ENCODE measurements at places on chromosomes 4 and X. TPM values are rescaled to one million over a fixed set of nuclear protein-coding genes. Genes with fewer than 3 reads are reported as not detected.

DNA sequence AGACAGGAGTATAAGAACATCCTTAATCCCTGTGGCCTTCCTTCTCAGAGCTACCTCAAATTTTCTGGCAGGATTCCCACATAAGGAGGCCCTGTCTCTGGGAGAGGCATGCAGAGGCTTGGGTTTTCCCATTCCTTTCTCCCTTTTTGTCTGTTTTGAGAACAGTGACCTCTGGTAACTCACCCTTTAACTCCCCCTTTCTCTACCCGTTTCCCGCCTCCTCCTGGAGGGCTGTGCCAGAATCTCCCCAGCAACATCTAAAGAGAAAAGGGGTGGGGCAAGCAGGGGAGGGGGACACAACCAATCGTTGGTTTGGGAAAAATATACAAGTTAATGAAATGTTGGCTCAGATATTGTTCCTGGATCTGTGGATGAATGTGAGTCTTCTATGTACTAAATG lies 303.7 kb upstream of the IRS4 start:
- no peak for DNase-seq

DNA sequence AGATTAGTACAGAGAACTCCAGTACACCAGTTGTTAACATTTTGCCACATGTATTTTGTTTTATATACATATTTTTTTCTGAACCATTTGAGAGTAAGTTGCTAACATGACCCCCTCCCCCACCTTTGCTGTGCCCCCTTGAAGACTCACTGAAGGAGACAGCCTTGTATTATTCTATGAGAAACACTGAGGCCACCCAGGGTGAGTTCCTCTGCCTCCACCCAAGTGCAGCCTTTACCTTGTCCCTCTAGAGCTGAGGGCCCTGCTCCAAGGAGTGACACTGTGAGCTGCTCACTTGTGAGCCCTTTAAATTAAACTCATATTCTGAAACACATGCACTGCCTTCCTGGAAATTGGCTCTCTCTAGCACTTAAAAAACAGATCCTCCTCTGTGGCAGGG lies 21.1 kb downstream of the KIT start:
- no peak for DNase-seq

GRCh38 chr4:173246719-173247118 lies 78.1 kb downstream of the GALNT7 start:
- DNase-seq = no peak

DNA sequence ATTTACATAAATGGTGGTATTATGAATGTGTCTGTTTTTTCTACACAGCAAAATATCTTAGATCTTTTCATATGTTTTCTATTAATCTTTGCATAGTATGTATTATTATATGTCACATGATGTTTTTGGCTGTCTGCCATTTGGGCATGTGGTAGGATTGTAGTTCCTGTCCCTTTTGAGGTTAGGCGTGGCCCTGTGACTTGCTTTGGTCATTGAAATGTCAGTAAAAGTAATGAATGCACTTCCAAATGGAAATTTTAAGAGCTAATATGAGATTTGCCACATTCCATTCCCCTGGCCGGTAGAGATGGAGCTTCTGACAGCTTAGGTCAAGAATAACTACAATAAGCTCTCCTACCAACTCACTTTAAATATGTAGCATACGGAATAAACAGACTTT lies 45.1 kb downstream of the JADE3 start:
- DNase-seq = no peak

DNA sequence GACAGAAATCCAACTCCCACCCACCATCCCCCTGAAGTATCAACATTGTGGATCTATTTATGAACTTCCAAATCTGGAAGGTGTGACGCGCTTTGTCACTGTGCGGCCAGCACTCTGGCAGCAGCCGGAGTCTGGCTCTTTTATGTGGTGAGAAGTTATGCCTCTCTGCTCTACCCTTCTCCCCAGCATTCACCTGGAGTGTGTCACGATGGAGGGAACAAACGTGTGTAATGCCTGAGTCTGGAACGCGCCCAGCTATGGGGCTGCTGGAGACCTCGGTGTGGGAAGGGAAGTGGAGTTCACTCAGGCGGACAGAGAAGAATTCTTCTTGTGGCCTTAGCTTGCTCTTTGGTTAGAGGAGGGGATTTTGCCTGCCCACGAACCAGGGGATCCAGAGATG lies 222.1 kb upstream of the RPL34 start:
- DNase-seq = no peak

GRCh38 chrX:110204986-110205385 lies 112.9 kb downstream of the AMMECR1 start:
- DNase-seq = no peak

DNA sequence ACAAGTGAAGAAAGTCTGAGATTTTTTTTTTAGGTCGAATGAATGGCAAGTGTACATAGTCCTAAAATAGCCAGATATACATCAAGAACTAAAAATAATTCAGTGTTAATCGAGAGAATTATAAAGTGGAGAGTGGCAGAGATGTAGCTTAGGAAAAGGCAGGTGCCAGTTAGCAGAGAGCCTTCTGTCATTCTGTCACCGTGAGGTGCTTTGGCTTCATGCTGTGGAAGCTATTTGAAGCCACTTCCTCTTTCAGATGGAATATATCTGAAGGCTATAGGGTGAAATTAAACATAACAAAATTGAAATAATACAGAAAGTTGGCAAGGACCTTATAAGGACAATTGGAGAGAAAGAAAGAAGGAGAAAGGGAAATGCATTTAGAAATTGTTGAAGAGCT lies 756.3 kb downstream of the CCSER1 start:
- no peak for DNase-seq

DNA sequence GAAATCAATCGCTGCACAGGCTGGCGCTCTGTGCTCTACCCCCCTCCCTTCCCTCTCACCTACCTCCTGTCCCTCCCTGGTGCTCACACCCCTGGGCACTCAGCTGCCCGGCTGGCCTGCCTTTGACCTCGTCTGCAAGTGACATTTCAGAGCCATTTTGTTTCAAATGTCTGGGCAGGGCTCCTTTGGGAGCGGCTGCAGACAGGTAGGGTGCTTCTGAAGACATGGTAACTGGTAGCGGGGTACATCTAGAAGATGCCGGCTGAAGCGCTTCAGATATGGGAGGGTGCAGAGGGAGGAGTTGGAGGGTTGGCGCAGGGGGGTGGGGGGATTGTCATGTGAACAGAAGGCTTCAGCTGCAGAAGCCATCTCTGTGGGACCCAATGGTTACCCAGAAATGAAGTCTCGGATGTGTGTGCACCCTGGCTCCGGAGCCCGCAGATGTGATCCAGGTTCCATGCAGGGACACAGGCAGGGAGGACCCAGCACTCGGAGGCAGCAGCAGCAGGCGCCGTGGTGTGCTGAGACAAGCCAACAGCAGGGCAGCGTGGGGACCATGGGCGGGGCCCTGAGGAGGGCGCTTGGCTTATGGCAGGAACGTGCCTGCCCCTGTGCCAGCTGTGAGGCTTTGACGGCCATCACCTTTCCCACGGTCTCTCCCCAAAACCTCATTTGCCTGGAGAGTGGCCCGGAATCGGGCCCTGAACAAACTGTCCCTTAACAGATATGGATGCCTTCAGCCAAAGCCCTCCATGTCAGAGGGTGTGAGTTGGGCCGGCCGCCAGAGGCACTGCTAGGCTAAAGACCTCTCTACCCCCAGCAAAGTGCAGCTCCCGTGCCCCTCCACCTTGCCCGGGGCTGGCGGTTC lies 7.6 kb upstream of the DUSP9 start:
- no peak for DNase-seq

DNA sequence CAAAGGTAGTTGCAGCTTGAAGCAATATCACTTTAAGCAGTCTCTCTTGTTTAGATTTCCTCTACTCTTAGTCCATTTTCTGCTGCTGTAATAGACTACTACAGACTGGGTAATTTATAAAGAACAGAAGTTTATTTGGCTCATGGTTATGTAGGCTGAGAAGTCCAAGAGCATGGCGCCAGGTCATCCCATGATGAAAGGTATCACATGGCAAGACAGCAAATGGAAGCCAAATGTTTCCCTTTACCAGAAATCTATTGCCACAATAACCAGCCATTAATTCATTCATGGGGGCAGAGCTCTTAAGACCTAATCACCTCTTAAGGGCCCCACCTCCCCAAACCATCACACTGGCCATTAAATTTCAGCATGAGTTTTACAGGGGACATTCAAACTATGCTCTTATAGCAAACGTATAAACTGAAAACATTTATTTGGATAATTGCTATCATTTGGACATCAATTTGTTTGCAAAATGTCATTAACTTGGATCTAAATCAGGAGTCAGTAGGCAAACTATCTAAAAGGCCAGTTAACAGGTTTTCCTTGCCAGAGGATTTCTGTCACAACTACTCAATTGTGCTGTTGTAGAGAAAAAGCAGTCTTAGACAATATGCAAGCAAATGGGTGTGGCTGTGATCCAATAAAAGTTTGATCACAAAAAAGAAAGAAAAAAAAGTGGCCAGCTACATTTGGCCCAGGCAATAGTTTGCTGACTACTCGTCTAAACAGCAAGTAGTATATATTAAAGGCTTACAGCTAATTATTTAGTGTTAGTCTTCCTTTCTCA lies 75.7 kb upstream of the GUCY1A1 start:
- DNase-seq = no peak

DNA sequence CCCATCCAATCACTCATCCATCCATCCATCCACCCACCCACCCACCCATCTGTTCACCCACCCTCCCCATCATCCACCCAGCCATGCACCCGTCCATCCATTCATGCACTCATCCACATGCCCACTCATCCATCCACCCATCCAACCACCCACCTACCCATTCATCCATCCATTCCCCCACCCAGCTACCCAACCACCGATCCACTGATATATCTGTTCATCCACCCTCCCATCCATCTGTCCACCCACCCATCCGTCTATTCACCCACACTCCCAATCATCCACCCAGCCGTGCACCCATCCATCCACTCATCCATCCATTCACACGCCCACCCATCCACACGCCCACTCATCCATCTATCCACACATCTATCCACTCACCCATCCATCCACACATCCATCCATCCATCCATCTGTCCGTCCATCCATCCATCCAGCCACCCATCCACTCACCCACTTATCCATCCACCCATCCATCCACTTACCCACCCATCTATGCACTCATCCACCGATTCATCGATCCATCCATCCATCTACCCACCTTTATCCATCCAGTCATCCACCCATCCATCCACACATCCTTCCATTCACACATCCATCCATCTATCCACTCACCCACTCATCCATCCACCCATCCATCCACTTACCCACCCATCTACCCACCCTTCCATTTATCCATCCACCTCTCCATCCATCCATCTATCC lies 28.4 kb downstream of the ASMTL start:
- no peak for DNase-seq

DNA sequence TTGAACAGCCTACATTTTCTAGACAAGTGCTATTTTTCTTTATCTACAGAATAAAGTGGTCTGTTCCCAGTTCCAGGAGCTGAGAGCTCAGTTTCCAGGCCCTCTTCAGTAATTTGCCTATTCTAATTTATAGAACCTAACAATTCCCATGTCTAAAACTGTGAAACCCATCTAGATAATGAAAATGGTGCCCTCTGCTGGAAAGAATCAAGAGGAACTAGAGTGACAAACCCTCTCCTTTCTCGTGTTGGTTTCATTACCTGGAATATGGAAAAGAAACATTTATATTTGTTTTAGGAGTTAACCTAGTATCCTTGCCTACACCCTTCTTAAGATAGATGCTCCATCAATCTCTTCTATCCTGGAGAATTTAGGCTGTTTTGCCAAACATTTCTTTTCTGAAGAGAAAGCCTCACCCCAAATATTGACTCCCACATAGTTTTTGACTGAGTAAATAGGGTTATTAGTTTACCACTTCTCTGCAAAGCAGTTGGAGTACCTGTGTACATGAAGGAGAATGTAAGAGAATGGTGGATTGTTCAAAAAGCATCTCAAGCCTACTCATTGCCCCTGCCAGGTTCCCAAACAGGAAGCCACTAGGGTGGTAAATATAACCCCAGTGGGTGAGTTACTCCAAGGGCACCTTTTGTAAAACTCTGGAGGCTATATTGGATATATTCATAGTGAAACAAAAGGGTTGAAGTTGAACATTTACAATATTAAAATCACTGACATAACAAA lies 121.6 kb downstream of the RASL11B start:
- DNase-seq = no peak

- DNase-seq = no peak
Measured at GRCh38 chr4:72109364-72109763, 77.6 kb downstream of the NPFFR2 start.

TMLHE gene
- total RNA-seq = 25.0 TPM

CENPVL2 gene
- not detected for total RNA-seq

Data from uterus (tissue), 4 donors.